ENCODE measurements at places on chromosomes 5 and 9.

DNA sequence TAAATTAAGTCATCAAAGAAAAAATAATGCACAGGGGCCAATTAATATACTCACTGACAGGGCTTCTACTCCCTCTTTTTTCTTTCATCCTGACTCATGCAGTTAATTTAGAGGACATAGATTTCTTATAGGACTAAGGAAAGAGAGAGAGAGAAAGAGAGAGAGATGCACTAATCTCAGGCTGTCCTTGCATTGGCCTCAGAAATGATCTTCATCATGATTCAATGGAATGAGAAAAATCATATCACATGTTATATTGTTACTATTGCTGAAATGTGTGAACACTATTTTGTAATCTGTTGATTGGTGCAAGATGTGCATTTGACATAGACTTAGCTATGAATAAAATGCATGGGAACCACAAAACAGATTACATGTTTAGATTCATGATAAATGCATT is 608.3 kb upstream of the NUDT12 start:
- no peak for DNase-seq

DNA sequence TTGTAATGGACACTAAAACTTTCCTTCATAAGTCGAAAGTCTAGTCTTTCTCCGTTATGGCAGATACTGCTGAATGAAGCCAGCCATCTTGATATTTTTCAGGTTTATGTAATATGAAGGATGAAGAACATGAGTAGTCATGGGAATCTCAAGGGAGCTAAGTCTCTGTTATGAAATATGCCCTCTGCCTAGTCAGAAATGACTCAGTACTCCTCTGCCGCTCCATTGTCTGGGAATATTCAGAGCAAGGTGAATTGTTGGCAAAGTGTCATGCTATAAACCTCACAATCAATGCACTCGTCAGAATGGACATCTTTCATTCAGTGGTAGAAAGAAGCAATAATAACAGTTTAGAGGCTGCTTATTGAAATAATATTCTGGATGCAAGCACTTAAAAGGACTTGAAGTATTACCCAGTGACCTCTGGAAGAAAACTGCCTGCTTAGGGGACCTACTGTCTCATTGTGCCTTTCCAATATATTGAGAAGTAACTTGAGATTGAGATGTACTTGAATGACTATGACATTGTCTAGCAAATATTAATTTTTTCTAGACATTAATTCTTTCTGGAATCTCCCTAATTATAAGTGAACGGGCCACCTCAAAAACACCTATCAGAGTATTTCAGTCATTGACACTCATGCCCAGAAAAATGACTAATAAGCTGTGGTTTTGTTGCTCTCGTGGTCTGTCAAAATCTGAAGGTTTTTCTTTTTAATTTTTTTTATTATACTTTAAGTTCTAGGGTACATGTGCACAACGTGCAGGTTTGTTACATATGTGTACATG is 1011.5 kb upstream of the ACO1 start:
- no peak for DNase-seq

- no peak for DNase-seq
Measured at GRCh38 chr9:73807952-73808351, 656.3 kb downstream of the ANXA1 start.

DNA sequence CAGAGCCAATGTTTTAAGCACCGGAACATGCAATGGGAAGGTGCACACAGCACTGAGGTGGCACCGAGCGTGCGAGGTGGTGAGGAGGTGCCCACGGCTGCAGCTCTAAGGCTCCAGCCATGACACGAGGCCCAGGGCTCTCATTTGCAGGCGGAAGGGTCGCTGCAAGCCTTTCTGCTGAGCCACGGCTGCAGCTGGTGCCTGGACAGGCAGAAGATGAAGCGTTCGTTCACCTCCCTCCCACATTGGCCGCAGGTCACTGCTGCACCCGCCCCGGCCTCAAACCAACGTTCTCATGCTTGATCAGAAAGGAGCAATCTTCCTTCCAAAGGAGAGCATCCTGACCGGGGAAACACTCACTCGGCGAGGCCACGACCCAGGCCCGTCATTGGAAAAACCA is 4.5 kb upstream of the INPP5E start:
- DNase-seq: no peak

GRCh38 chr5:159527546-159528254 is 197.4 kb upstream of the IL12B start:
- no peak for DNase-seq

- no peak for DNase-seq
Measured at GRCh38 chr9:86201474-86202337, 57.8 kb downstream of the C9orf153 start.

DNA sequence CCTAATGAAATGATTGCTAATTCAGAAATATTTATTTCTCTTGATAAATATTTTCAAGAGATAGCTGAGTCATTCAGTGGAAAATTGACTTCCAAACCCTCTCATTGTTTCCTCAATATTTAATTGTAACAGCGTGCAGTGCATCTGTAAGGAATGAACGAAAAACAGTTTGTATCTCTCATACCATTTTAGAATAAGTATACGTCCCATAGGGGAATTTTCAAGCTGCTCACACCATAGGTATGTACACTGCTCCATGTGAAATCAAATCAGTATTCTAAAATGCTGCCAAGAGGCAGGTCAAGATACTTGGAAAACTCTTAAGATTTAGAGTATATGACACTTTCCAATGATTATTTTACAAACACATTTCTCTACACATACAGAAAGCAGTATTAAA is 202.2 kb downstream of the ARL15 start:
- DNase-seq: no peak

DNA sequence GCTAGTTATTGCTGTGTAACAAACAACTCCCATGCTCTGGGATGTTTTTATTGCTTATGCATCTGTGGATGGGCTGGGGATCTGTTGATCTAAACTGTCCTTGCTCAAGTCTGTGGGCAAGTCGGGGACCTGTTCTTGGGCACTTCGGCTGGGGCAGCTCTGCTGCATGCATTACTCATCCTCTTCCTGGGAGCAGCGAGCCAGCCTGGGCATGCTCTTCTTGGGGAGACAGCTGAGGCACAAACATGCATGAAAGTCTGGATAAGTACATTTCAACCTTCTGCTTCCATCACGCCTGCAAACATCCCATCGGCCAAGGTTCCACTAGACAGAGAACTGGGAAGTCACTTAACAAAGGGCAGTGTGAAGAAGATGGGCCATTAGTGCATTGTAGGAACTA is 66.3 kb downstream of the ANKRD33B start:
- no peak for DNase-seq

DNA sequence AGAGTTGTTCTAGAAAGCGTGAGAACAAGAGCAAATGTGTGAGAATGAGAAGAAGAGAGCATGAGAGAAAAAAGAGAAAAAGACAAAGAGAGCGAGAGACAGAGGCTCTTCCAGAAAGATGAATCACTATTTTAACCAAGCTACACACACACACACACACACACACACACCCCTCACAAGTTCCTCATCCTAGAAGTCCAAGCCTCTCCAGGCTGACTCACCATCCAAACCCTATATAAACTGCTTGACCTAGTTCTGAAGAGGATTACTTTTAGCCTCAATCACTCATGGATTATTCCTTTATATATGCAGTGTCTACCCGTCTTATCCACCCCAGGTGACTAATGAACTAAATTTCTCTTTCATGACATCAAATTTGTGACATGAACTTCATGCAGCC is 37.6 kb downstream of the C9orf57 start:
- DNase-seq: peak; percentile 44

DNA sequence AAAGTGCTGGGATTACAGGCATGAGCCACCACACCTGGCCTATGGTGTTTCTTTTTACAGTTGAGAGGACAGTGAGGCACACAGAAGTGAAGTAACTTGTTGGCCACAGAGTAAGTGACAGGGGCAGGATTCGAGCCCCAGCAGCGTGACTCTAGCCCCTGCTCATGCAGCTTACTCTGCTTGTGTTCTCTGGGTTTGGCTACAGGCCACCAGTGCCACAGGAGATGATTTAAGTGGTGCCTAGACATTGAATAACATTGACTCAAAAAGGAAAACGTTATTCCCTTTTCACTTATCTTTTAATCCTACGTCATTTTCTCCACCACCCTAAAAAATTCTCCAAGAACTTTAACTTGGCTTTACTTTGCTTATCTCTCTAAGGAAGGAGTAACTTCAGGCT is 61.4 kb downstream of the SNX24 start:
- peak; percentile 35 for DNase-seq

DNA sequence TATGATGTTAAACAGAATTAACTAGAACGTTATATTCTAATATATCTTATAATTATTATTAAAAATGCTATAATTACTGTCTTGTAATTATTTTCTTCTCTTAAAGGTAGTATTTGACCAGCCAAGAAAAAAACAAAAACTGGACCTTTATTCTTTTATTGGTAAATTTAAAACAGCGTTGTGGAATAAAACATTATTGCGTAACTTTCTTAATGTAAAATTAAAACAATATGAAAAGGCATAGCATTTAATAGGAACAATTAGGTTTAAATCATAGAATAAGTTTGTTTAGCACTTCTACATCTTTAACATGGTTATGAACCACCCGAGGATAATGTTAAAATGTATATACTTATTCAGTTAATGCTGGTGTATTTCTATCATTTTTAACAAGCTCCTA is 574.5 kb upstream of the CDH18 start:
- DNase-seq: no peak

DNA sequence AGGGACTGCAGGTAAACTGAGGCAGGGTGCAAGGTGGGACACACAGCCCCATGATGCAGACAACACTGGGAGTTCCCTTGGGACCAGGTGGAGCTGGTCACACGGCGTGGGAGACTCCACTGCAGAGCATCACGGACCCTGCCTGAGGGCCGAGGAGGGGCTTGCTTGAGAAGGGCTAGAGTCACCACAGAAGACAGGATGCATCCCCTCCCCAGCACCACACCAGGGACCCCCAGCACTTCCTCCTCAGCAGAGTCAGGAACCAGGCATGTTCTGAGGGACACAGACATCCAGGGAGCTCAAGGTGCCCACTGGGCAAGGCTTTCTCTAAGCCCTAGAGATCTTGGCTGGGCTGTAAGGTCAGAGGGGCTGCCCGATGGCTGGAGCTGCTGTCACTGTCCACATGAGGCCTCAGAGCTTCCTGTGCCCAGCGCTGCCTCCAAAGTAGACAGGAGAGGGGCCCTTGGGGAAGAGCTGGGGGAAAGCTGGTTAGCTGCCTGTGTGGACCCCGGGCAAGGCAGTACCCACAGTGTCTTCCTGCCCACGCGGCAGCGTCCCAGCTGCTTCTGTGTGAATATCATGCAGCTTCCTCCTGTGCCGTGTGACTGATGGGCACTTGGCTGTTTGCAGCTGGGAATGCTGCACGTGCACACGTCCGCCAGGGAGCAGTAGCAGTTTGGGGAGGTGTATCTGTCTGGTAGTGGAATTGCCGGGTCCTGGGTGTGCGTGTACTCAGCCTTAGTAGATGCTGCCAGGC is 176.6 kb downstream of the CACNA1B start:
- DNase-seq: no peak

DNA sequence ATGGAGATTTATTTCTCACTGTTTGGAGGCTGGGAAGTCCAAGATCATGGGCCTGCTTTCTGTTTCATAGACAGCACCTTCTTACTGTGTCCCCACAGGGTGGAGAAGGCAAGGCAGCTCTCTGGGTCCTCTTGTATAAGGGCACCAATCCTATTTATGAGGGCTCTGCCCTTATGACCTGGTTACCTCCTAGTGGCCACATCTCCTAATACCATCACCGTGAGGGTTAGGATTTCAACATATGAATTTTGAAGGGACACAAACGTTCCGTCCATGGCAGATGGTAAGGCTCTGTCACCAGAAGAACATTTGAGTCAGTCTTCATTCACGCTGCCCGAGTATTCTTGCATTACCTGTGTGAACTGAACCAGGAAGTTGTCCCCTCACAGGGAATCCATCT is 48.4 kb downstream of the ANKRD33B start:
- DNase-seq: no peak

All from hepatic stellate cell (primary cell).